NCI-H1417 (cell line): ENCODE measurements at places on chromosomes 7 and 10.

- no peak for DNase-seq
These were observed 172.0 kb upstream of the YAE1 start for GRCh38 chr7:39394105-39394680.

GRCh38 chr10:83886871-83887270 is 252.4 kb upstream of the GHITM start:
- peak; percentile 51 for DNase-seq

DNA sequence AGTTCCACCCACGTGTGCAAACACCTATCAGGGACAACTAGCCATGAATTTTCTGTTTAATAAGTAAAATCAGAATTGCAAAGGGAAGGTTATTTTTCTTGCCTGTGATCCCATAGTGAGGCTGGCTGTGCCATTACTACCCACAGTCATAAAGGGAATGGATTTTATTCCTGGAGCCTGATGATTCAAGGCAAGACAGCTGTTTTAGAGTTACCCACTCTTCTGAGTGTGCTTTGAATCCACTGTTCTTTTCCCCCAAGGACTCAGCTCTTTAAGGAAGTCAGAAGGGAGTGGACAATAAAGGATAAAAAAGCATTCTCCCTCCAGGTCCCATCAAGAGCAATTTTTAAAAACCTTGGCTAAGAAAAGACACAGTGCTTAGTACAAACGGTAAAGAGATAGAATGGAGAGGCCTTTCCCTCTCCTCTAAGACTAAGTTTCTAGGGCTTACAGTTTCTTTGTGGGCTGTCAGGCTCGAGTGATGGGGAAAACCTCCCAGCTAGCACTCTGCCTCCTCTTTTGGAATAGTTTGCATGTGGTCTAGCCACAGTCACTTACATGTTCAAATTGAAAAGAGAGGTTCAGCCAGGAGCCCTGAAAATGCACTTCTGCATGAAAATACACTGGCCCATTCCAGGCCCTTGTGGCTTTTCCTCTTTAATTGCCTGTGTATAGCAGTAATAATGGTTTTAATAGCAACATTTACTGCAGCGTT is 5.1 kb upstream of the LRRC4 start:
- no peak for DNase-seq

DNA sequence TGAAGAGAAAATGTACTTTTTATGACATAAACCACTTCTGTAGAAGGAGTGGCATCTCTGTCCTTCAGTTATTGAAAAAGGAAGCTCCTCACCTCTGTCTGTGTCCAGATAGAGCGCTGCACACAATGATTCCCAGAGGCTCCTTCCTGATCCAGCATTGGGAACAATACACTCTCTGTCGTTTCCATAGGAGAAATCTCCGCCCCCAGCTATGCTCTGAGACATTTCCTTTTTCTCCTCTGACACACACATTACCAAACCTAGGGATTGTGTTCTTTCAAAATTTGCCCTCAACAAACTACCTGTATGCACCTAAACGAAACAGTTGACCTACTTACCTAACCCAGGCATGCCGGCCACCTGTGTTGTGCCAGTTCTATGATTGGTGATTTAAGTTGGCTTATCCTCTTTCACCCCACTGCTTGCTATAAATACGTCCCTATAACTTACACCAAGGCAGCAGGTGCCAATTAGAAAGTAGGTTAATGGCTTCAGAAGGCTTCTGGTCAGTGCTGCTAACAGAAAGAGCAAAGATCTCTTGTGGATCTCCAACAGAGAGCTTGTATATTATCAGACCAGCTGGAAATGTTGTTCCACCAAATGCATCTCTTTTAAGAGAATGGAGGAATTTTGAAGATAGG is 140.1 kb upstream of the JCAD start:
- DNase-seq = peak; percentile 34

DNA sequence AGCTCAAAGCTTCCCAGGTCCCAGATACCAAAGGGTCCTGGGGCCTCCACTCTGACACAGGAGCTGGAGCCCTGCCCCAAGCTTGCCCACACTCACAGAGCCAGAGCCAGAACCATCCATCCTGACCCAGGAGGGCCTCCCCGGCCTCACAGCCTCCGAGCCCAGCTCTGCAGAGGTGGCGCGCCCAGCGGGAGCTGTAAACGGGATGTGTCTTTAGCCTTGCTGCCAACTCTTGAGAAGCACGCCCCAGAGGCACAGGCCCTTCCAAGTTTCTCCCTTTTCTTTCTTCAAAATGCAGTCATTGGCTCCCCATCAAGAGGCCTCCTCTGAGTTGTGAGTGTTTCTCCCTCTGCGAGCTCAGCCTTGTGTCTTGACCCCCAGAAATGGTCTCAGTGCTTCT is 75.0 kb downstream of the PDGFA start:
- no peak for DNase-seq

DNA sequence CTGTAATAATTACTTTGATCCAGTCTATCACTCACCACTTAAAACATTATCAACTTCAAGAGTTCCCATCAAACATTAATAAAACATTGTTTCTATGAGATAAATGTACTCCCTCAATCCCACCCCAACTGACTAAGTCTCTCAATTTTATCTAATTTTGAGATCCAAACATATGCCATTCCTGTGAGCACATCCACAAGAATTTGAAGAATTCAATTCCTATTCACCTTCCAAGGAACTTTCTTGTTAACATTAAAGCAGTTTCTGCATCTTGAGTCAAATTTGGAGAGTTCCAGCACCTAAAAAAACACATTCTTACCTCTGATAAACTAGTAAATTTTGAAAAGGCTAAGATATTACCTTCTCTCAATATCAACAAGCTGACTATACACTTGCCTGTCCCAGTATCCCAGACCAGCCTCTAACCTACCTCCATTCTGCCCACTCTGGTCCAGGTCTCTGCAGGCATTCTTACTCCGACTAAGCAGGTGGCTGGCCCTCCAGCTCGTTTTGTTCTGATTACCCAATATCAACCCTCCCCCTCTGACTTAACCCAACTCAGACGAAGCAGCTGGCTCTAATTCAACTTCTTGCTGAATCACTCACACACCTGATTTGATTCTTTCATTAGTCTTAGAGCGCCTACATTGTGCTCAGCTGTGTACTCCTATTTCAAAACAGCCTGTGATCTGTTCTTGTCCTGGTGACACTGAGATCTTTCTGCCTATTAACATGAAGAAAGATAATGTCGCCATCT is 275.2 kb downstream of the IPMK start:
- DNase-seq = peak; percentile 8

DNA sequence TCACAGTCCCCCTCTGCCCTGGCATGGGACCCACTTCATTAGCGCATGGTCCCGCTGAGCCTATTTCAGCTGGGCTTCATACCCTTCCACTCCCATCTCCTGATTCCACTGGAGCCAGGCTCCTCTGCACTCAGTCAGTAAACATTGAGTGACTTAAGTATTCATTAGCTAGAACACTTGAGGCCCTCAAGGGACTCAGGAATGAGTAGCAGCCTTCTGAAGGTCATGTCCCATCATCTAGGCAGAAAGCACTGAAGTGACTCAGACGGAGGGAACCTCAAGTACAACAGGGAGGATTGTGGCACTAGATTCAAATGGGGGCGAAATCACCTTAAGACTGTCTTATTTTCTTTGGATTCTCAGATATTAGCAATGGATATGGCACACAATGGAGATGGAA is 186.6 kb upstream of the INHBA start:
- DNase-seq = no peak
